ENCODE measurements at places on chromosomes 11 and 22.

DNA sequence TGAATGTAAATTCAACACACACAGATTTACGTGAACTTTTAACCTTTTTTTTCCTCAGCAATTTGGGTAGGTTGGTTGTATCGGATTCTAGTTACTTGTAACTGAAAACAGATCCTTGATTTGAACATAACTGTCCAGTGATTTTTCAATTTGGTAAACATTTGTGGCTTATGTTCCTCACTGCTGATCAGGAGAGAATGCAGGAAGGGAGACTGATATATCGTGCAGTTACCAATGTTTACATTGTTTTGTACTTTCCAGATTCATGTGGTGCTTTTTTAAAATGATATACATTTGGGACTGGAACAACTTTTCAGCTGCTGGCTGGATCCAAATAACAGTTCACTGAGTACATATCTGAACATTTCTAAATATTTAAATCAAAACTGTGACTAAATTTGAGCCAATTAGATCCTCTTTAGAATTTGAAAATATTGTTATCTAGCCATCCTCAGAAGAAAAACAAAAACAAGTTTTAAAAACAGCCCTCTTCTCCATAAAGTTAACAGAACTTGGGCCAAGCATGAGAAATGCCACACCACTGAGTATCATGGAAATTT is 84.3 kb upstream of the MTMR2 start:
- no peak for DNase-seq

- no peak for DNase-seq
Observed at GRCh38 chr22:27278946-27279345, 522.6 kb downstream of the MN1 start.

DNA sequence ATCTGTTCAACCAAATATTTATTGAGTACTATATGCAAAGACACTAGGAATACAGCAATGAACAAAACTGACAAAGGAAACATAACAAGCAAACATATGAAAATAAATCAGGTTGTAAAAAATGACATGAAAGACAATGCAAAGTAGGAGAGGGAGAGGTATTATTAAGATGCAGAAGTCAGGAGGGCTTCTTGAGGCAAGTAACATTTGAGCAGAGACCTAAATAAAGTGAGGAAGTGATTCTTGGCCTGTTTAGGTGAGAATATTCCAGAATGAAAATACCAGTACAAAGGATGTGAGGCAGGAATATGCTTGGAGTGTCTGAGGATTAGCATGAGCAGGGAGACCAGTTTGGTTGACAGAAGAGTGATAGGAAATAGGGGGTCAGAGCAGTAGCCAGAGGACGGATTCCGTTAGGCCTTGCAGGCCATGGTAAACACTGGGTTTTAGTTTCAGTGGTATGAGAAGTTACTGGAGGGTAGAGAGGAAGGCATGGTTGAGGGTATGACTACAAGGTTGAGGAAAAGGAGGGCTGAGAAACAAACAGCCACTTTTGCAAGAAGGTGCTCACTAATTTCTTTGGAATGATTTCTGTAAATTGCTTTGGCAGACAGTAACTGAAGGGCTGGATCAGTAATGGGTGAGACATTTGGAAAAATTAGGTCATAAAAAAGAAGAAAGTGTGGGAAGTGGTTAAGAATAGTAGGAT is 191.9 kb downstream of the SWAP70 start:
- DNase-seq = no peak

DNA sequence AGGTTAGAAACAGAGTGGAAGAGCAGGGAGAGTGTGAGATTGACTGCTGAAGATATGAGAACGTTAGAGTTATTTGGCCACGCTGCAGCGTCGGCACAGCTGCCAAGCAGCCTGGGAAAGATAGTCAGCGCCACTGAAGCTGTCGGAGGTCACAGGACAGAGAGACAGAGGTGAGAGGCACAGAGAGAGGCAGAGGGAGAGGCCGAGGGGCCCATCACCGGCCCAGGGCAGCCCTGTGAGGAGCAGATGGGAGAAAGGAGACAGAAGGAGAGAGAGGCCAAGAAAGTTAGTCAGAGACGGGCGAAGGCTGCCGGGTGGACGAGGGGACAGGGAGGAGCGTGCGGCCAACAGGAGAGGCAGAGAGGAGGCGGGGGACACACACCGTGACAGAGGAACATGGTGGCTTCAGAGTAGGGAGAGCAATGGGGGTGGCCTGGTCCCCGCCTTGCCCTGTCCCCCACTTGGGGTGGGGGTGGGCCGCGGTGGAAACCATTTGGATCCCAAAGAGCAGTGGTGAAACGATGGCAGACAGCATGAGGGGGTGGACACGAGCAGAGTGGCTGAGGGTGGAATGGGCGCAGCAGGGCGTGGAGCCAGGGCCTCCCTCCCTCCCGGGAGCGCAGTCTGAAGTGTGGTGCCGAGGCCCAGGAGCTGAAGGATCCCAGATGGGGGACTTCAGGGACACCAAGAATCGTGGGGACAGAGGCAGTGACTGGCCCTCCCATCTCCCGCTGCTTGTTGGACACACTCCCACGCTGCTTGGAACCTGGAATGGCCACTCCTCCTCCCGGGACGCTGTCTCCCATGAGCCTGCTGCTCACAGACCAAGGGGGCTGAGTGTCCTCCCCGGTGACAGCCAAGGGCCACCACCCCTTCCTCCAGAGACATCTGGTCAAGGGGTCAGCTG is 26.6 kb downstream of the LRRC10B start:
- no peak for DNase-seq

DNA sequence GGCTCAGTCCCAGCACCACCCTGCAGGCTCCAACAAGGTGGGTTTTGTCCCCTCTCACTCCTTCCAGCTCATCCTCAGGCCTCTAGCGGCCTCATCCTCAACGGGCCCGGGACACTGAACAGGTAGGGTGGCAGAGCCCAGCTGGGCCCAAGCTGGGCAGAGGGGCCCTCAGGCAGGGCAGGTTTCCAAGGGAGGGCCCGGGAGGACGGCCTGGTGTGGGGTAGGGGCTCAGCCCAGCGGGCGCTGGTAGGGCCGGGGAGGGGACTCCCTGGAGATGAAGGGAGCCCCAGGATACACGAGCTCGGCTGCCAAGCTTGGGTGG is 2.5 kb upstream of the IFITM10 start:
- DNase-seq = no peak

GRCh38 chr11:104522650-104523049 is 358.7 kb upstream of the PDGFD start:
- DNase-seq = no peak

DNA sequence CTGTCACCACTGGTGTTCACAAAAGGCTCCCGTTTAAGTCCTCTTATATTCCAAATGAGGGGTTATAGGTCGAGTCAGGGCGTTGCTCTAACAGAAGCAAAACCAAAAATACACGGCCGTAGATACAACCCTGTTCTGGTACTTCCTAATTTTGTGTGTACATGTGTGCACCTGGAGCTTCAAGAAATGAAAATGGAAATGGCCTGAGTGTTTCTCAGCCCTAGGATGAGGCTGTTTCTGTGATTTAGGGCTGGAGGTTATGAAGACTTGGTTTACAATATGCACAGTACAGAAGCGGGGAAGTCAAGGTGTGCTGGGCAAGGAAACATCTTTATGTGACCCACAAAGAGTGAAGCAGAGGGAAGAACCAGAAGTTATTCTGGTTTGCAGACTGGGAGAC is 110.4 kb upstream of the OR4B1 start:
- DNase-seq = no peak

GRCh38 chr22:50219800-50220602 is 19.2 kb downstream of the SELENOO start:
- no peak for DNase-seq

DNA sequence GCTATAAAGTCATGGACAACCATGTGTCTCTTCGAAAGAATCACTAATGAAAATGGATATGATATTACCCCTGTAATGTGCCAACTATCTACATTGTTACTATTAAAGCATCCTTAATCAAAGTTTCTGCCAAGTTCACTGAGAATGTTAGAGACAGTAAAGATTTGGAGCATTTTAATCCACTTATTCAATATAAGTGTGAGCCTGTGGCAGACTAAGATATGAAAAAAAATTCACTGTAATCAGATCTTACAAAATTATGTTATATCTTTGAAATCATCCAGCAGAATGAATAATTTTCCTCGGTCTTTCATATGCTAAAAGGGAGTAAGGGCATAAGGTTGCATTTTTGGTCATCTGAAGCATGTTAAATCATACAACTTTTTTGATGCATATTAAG is 49.9 kb downstream of the MAML2 start:
- no peak for DNase-seq

- no peak for DNase-seq
Observed at GRCh38 chr22:36257948-36258670, 5.2 kb downstream of the APOL1 start.

GRCh38 chr11:3094223-3094824 is 37.1 kb upstream of the CARS1 start:
- no peak for DNase-seq

DNA sequence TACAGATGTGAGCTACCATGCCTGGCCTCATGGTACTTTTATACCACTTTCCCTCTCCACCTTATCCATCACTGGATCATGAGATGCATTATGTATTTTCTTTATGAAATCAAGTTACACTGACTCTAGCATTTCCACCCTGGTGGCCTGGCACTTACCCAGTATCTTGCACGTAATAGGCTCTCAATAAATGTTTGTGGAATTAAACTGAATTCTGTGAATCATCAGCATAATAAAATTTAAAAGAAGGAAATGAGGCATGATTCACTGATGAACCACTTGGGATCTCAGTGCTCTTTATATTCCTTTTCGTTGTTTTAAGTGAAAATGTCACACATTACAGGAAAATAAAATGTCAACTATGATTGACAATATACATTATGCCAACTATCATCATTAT is 25.1 kb downstream of the ADM start:
- no peak for DNase-seq

DNA sequence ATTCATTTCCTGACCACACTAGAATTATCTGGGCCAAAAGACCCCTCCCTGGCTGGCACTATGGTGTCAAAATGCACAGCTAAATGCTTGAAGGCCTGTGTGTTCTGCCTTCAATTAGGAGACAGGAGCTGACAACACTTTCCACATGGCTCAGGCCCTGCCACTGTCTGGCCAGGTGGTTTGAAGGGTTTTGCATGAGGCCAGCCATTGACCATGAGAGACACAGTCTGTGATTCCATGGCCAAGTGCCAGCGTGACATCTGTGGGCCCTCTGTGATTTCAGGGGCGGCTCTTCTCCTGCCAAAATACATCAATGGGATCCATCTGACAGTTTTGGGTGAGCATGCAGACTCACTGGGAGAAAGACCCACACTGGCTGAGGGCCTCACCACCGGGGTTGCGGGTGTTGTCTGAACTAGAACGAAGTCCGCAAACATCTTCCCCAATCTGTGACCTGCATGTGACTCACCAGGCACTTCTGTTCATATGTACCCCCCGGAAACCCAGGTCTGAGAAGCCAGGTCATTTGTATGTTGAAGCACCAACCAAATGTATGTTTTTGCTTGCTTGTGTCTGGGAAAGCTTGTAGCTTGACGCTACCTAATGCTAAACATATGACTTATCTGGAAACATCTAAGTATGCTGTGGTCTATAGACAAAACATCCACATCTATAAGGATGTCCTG is 20.7 kb upstream of the NAV2 start:
- no peak for DNase-seq

GRCh38 chr11:119730789-119731386 is 1.9 kb upstream of the NECTIN1 start:
- DNase-seq = no peak

GRCh38 chr11:9838961-9839360 is 175.1 kb downstream of the SWAP70 start:
- no peak for DNase-seq

DNA sequence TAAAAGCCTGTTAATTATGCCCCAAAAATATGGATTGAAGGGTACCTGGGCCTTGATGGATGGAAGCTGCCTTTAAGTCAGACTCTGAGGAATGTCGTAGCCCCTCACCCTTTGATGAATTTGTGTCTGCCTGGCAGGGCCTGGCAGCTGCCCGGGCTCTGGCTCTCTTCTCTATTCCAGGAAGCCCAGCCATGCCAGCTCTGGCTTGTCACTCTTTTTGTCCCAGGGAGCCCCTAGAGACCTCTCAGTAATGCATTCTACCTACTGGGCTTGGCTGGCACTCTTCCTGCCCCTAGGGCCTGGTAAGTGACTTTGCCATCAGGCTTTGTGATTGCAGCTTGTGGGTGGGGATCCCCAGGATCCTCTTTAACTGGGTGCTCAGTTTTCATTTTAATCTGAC is 103.8 kb downstream of the GRIK4 start:
- no peak for DNase-seq

DNA sequence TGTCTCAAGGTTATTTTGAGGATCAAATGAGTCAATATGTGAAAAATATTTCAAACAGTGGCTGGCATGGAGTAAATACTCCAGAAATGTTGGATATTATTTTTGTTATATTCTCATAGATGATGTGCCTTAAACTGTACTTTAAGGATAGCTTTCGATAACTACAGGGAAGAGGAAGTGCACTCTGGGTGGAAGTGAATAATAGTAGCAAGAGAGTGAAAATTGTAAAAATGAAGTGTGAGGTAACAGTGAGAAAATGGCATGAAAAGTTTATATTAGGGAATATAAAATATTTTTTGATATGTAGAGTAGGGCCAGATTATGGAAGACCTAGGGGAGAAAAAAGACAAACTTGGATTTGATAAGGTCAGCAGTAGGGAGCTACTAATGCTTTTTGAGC is 258.9 kb downstream of the TMEM135 start:
- DNase-seq = no peak

GRCh38 chr11:87597725-87598124 is 560.0 kb downstream of the TMEM135 start:
- no peak for DNase-seq

GRCh38 chr11:70567680-70568034 is 169.3 kb downstream of the CTTN start:
- no peak for DNase-seq

DNA sequence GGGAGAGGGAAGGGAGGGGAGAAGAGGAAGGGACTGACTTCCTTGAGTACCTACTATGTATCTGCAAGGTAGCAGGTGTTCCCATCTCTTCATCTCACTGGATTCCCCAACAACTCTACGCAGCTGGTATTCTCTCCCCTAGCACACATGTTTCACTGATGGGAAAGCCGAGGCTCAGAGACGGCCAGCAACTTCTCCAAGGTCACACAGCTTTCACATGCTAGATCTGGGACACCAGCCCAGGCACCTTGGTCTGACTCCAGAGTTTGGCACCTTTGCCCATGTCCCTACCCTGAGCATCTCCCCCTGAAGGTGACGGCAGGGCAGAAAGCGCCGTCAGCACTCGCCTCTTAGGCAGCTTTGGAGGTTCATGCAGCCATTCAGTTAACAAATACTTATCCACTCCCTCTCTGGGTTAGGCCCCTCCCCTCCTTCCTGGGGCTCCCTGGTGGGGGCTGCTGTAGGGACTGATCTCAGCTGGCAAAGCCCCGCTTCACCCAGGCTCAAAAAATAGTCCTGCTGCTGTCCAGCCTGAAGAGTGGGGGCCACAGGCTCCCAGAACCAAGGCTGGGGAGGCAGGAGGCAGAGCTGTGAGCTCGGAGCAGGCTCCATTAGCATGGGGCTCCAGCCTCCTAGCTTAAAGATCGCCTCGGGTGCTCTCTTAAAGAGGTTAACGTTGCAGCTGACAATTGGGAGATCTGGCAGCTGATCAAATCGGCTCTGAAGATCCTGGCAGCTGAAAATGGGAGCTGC is 79.4 kb downstream of the IGLL1 start:
- DNase-seq = no peak

GRCh38 chr11:116701297-116701801 is 71.4 kb downstream of the BUD13 start:
- DNase-seq = no peak

Data from HS-27A (cell line).